Astrocyte of the hippocampus (primary cell): ENCODE measurements at places on chromosomes 5 and 9.
A peak's percentile ranks its signal among the peaks of the same experiment; 100 is the strongest.

- no peak for DNase-seq
These were observed 65.3 kb downstream of the TSTD2 start for GRCh38 chr9:97567894-97568202.

GRCh38 chr5:40915341-40915926, 6.1 kb downstream of the C7 start:
- DNase-seq: no peak

- no peak for DNase-seq
These were observed 5.7 kb downstream of the WHRN start for GRCh38 chr9:114499528-114499927.

GRCh38 chr5:112270299-112271293, 148.5 kb downstream of the EPB41L4A start:
- no peak for DNase-seq

DNA sequence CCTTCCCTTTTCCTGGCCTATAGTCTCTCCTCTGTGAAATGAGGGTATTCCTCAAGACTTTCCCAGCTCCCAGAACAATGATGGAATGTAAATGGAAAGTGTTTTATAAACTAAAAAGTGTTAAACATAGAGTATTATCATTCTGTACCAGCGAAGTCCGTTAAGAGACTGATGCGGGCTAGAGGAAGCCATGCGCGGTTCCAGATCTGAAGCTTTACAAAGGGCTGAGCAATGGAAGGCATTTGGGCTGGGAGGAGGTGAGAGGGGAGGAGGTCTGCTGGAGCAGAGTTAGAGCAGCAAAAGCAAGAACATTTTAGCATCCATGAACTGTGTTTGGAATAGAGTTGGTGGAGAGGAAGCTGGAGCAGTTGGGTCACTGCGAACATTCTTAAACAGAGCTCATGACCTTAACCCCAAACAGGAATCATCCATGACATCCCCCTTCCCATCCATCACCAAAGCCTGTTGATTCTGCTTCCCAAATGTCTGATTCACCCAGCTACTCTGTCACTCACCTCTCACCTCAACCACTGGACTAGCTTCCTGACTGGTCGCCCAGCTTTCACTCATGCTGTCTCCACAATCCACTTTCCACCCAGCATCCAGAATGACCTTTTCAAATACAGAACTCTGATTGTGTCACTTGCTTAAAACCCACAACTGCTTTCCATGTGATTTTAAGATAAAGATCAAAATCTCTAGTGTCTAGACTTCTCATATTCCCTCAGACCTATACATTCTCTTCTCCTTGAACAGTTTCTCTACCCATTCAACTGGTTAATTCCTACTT, 37.1 kb downstream of the CDK5RAP2 start:
- peak; percentile 12 for DNase-seq

GRCh38 chr9:134784577-134785305, 95.9 kb upstream of the FCN2 start:
- DNase-seq: peak; percentile 25

- no peak for DNase-seq
These were observed 133.9 kb downstream of the GRIA1 start for GRCh38 chr5:153624451-153624765.

- DNase-seq: no peak
These were observed 143.4 kb downstream of the GABRB2 start for GRCh38 chr5:161403121-161403520.

DNA sequence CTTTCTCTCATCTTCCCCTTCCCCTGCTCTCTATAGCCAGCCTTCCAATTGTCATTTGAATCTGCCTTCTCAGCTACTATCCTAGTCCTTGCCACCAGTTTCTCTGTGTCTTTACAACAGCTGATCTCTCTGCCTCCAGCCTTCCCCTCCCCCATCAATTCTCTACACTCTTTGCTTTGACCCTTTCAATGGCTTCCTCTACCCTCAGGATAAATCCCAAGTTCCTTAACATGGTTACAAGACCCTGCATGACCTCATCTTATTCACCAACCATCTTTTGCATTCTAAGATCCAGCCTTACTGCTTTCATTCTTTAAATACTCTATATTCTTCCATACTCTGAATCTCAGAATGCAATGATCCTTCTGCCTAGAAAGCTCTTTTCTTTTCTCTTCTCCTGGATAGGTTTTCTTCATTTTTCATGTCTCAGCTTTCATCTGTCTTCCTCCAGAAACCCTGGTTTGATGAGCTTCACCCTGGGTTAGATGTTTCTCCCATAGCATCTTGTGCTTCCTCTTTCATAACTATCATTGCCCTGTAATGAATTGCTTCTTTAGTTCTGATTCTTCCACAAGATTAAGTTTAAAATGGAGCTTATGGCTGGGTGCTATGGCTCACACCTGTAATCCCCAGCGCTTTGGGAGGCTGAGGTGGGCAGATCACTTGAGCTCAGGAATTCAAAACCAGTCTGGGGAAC, 58.6 kb upstream of the ZSWIM6 start:
- DNase-seq: no peak
